ENCODE measurements at places on chromosomes 12 and 14. TPM values are rescaled to one million over a fixed set of nuclear protein-coding genes. Genes with fewer than 3 reads are reported as not detected.

DNA sequence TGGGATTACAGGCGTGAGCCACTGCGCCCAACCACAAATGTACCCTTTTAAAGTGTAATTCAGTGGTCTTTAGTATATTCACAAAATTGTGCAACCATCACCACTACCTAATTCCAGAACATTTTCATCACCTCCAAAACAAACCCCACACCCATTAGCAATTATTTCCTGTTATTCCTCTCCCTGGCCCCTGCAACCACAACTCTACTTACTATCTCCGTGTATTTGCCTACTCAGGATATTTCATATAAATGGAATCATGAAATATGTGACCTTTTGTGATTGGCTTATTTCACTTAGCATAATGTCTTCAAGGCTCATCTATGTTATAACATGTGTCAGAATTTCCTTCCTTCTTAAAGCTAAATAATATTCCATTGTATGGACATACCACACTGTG, 16.0 kb upstream of the AQP2 start:
- no peak for DNase-seq

TAC3 gene
- not detected for total RNA-seq

DNA sequence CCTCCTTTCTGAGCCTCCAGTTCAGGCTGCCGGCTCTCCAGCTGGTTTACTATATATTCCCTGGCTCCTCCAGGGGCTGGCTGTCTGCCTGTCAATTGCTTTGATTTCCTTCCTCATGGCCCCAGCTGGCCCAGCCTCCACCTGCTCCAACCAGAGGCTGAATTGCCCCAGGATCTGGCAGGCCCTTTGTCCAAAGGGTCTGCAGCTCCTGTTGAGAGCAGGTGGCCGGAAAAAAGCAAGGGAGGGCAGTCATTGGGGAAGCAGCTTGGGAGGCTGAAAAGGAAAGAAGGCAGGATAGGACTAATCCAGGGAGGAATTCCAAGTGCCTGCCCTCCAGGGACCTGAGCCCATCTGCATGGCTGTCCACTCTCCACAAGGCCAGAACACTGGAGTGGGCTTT, 25.3 kb downstream of the PAH start:
- DNase-seq, result no peak

KRT80 gene
- total RNA-seq, result 1.1 TPM

GRCh38 chr14:51881636-51882035, 21.2 kb downstream of the GNG2 start:
- no peak for DNase-seq

GRCh38 chr12:113899042-113899560, 67.0 kb downstream of the RBM19 start:
- no peak for DNase-seq

DNA sequence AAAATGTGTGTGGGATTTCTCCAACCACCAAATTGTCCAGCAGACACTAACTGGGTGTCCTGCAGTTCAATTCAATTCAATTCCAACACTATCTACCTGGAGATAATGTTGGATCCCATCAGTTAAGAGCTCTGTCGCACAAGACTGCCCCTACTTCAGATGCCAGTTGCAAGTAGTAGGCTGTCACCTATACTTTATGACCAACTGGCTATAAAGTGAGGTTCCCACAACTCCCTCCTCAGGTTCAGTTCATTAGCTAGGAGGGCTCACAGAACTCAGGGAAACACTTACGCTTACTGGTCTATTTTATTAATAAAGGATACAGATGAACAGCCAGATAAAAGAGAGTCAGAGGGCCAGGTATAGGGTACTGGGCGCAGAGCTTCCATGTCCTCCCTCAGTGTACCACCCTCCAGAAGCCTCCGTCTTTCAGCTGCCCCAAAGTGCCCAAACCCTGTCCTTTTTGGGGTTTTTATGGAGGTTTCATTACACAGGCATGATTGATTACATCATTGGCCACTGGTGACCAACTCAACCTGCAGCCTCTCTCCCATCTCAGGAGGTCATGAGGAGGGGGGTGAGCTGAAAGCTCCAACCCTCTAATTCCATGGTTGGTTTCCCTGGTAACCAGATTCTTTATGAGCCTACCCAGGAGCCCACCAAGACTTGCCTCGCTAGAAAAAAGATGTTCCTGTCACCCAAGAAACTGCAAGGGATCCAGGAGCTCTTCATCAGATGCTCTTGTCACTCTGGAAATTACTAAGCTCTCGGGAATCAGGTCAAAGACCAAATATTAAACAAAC, 7.5 kb upstream of the SERPINA5 start:
- DNase-seq, result no peak
